Fibroblast of skin of left biceps (primary cell): ENCODE measurements at places on chromosomes 4 and X.

DNA sequence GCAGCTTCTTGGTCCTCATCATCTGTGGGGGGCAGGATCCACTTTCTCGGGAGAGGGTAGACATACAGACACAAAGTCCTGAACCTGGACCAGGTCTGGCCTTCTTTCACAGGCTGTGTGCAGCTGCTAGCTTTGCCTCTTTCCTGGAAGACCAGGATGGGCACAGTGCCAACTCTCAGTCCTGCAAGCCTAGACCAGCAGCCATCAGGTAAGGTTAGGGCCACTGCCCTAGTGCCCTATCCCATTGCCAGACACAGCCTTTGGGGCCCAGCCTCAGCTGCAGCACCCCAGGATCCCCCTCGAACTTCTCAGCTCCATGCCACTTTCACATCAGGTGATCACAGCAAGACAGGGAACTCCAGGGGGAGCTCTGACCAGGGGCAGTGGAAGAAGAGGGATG, 38.4 kb downstream of the ZNF185 start:
- DNase-seq, result no peak

GRCh38 chr4:141448490-141448889, 187.9 kb upstream of the IL15 start:
- no peak for DNase-seq

GRCh38 chr4:81164623-81165416, 50.2 kb downstream of the PRKG2 start:
- DNase-seq, result no peak

DNA sequence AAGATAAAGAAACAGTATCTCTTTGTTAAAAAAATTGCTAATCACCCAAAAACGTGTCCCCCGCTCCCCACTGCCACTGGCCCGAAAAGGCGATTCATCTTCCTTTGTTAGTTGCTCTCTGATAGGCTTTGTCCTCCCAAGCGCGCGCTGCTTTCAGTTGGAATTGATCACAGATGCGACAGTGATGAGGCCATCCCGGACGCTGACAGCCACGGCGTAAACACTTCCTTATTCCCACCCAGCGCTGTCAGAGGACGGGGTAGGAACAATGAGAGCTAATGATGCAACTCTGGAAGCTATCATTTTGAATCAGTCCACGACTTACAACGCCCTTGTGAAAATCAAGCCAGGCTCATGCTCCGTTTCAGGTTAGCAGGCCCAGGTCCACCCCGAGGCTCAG, 21.4 kb downstream of the SOD3 start:
- peak; percentile 9 for DNase-seq

DNA sequence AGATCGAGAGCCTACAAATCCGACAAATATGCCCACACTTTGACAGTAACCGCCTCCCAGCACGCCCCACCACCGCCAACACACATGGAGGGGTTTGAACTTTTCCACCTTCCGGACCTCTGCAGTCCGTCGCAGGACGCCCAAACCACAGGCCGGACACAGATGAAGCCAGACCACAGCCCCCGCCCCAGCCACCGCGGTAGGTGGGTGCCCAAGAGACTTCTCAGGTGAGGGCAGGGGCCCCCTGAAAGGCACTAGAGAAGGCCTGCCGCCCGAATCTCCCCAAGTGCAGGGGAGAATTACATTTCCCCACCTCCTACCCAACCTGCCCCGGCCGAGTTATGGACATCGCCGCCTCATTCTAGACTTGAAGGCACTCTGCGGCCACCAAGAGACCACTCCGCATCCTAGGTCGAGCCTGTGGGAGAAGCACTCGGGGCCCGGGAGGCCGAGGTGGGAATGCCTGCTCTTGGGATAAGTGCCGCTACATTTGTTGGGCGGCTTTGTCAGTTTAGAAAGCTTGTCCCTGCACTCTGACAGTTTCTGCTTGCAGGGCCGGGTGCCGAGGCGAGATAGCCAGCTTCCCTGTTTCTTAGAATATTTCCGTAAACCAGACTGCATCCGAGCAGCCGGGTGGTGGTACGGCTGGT, 21.5 kb downstream of the HAND2 start:
- no peak for DNase-seq
